Breast epithelium (tissue), 4 donors: ENCODE measurements at places on chromosomes 3 and 15. TPM values are rescaled to one million over a fixed set of nuclear protein-coding genes. Genes with fewer than 3 reads are reported as not detected.

GOLGA6D gene
- not detected for total RNA-seq

ITGA11 gene
- 7.8 TPM for total RNA-seq

CACNA2D3 gene
- 3.4 TPM for total RNA-seq

DNA sequence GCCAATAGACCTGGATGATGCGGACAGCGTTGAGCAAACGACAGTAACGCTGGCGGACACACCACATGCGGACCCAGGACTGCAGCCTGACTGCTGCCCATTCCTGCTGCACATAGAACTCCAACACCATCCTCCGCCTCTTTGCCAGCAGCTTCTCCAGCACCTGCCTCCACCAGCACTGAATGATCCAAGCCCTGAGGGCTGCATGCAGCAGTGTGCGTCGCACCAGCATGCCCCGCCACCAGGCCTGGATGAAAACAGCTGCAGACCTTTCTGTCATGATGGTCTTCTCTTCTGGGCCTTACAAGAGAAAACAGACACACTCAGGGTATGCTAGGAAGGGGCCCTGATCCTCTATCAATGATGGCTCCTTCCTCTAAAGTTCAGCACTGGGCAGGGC, 1.5 kb downstream of the IQCF5 start:
- no peak for DNase-seq
- H3K4me3 ChIP-seq: no peak overlapping the region
- H3K27ac ChIP-seq: no peak overlapping the region
- no peaks in the 10 kb centered on the region for H3K36me3 ChIP-seq
- H3K4me1 ChIP-seq: no peaks in the 10 kb centered on the region
- H3K27me3 ChIP-seq: no peaks in the 10 kb centered on the region

- no peaks in the 10 kb centered on the region for H3K27me3 ChIP-seq
- H3K27ac ChIP-seq: no peak overlapping the region
- H3K36me3 ChIP-seq: no peaks in the 10 kb centered on the region
- no peak for DNase-seq
These were observed 3.3 kb downstream of the PLCH1 start for GRCh38 chr3:155741603-155742002.
